ENCODE measurements at places on chromosomes 13 and 19.

DNA sequence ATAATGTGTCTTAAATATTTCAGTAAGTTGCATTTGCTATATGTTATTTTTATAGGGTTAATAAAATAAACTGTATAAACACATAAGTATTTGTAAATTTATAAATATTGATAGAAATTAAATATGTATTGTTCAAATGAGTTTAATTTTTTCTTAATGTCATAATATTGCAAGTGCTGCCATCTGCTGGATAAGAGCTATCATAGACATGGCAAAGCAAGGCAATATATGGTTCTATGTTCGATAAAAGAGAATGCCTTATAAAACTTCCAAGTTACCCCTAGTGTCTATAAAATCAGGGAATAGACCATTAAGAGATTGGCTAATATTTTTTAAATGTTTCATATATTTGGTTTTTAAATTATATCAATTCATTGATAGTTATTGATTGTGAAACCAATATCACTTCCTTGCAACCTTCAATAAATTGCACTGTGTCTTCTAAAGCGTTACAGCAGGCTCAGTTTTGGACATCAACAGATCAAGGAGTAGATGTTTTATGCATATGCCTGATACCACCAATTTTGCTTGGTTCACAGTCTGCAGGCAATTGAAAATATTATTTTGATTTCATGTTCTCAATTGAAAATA lies 29.0 kb upstream of the SLITRK6 start:
- DNase-seq = no peak

DNA sequence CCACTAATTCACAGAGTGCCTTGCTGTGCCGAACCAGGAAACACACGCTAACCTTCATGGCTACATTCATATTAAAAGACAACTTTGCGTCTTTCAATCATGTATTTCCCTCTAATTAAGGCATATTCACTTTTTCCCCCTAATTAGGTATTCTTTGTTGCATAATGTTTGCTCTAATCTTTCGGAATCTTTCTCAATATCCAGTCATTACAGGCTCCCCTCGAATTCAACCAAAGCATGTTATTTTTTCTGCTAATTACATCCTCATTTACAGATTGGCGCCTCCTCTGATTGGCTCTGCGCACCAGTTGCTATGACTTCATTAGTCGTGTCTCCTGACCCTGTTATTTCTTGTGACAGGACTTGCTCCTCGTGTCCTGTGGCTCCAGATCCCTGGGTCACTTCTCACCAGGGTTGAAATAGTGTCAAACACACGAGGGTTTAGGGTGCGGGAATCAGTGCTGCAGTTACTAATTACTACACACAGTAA lies 226.7 kb upstream of the TSHZ3 start:
- no peak for DNase-seq

GRCh38 chr19:7115721-7116120 lies 46.2 kb downstream of the ZNF557 start:
- no peak for DNase-seq

DNA sequence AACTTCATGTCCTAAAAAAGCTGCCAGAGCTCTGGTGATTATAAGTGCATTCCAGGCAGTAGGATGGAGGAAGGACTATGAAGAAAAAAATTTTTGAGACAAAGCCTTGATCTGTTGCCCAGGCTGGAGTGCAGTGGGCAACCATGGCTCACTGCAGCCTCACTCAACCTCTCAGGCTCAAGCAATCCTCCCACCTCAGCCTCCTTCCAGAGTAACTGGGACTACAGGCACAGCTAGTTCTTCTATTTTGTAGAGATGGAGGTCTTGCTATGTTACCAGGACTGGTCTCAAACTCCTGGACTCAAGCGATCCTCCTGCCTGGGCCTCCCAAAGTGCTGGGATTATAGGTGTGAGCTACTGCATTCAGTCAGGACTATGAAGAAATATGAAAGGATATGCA lies 161.2 kb downstream of the IRS2 start:
- no peak for DNase-seq

GRCh38 chr19:12792051-12792852 lies 966 bp downstream of the JUNB start:
- DNase-seq = peak; percentile 77

GRCh38 chr19:40836754-40837429 lies 13.4 kb downstream of the CYP2A6 start:
- no peak for DNase-seq

DNA sequence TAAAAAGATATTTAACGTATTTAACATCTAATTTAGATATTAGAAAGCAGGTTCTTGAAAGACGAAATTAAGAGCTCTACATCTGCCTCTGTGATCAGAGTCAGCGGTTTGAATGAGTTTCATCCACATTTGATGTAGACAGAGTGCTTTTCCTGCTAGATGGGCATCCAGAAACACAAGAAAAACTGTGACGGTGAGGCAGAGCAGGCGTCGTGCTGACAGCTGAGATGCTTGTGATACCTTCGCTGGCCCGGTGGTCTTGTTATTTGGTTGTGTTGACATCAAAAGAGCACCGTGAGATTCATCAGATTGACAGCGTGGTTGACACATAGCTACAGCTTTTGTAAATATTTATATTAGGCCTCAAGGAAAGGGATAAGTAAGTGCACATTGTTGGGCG lies 399.1 kb downstream of the GPC5 start:
- no peak for DNase-seq

- DNase-seq = no peak
Measured at GRCh38 chr13:94272038-94272437, 207.4 kb downstream of the DCT start.

DNA sequence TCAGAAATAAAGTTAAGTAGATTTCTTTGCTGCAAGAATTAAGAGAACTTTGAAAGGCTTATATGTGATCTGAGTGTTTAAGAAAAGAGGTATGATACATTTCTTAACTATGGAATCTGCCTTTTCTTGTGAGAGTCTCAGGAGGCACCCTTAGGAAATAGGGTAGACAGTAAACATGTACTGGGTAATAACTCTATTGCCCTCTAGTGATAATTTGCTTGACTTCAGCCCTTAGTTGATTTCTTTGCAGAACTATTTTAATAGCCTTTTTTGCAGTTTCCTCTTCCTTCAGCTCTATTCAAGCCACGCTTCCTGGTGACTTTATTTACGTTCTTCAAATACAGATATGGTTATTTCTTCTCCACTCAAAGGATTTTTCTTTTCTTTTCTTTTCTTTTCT lies 37.0 kb upstream of the CCNA1 start:
- DNase-seq = no peak

DNA sequence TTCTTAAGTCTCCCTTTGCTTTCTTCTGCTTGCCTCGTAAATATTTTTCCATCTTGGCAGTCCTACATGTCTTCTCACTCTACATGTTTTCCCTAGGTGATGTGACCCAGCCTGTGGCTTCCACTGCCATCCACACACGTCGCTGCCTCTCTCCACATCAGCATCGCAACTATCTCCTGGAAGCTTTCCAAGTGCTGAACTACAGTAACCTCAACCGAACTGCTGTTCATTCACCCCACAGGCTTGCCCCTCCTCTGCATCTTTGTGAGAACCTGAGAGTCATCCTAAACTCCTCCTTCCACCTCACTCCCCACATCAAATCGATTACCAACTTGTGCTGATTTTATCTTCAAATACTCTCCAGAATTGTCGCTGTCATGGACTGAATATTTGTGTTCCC lies 41.2 kb upstream of the USPL1 start:
- DNase-seq = no peak

GRCh38 chr19:4906963-4907362 lies 2.3 kb upstream of the UHRF1 start:
- DNase-seq = no peak

GRCh38 chr19:4288091-4288777 lies 9.2 kb downstream of the SHD start:
- DNase-seq = no peak

GRCh38 chr19:12229990-12230389 lies 64.7 kb downstream of the ZNF44 start:
- DNase-seq = no peak

- peak; percentile 83 for DNase-seq
Measured at GRCh38 chr19:5292822-5293611, 47.6 kb downstream of the PTPRS start.

DNA sequence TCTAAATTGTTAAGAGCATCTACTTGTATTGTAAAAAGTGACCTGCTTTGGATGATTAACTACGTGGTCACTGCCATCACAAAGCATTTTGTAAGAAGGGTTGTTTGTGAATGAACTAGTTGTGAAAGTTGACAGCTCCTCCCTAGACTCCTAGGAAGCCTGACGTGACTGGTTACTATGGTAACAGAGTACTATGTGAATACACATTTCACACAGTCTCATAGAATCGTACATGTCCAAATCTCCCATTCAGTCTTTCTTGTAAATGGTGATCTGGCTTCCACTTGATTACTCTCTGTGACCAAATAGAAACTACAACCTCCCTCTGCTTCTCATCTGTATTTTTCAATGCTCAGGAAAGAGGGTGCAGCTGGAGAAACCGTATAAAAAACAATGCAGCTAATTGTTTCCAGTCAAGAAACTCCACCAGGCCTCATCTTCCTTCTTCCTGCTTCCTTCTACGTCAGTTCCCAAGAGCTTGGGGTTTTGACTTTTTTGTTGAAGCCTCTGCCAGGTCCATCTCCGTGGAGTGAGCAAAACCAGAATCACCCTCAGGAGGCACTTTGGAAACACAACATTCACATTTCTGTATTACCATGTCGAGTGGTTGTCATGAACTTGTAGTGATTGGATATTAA lies 83.4 kb downstream of the GPC6 start:
- DNase-seq = no peak

- DNase-seq = no peak
Measured at GRCh38 chr13:30257468-30258099, 49.8 kb downstream of the KATNAL1 start.

- no peak for DNase-seq
Measured at GRCh38 chr19:29404015-29404414, 121.8 kb upstream of the VSTM2B start.

GRCh38 chr19:40143612-40144011 lies 47.6 kb upstream of the MAP3K10 start:
- no peak for DNase-seq

DNA sequence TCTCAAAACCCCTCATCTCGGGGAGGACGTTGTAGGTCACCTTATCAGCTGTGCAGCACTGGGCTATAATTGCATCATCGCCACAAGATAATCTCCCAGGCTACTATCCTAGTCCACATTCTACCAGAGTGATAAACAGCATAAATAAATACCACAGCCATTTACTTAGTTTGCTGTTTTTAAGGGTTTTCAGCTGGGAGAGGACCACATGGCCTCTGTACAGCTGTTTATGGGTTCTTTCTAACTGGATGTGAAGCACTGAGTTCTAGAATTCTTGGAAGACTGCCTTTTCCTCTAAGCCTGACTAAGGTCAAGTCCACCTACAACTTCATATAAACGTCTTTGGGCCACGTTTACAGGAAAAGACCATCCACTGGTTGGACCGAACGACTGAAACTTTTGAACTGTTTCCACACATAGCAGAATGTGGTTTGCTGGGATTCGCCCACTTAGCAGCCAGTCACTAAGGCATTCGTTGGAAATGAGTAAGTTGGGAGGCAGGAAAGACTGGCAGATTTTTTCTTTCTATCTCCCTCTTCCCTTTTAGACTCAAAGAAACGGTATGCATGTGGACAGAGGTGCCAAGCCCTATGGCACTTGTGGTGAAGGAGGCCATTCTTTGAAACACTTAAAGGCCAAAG lies 752.5 kb upstream of the SGCG start:
- no peak for DNase-seq

DNA sequence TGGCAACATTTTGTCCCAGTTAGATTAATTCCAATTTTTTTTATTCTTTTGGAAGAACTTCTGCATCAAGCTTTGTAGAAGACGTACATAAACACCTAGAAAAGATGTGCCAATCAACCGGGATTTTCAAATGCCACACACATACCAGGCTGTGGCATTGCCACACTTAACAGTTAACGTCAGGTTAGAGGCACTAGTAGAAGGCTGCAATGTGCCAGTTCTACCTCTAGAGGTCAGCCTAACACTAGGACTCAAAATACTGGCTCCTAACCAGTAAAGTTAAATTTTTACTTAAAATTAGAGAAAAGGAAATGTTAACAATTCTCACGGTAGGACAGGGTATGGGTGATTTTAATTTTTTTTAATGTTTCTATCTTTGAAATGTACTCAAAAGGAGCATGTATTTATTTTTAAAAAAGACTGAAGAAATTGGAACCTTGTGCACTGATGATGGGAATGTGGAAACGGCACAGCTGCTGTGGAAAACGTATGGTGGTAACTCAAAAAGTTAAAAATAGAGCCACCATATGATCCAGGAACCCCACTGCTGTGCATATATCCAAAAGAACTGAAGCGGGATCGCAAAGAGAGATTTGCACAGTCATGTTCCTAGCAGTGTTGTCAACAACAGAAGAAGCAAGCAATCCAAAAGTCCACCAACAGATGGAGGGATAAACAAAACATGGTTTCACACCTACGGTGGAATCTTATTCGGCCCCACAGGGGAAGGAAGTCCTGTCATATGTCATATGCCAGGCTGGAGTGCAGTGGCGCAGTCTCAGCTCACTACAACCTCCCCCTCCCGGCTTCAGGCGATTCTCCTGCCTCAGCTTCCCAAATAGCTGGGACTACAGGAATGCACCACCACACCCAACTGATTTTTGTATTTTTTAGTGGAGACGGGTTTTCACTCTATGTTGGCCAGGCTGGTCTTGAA lies 30.3 kb downstream of the CRYL1 start:
- no peak for DNase-seq

- DNase-seq = peak; percentile 60
Measured at GRCh38 chr19:45883881-45884681, 1.9 kb downstream of the IRF2BP1 start.

- no peak for DNase-seq
Measured at GRCh38 chr13:41199079-41199478, 4.7 kb upstream of the KBTBD7 start.

DNA sequence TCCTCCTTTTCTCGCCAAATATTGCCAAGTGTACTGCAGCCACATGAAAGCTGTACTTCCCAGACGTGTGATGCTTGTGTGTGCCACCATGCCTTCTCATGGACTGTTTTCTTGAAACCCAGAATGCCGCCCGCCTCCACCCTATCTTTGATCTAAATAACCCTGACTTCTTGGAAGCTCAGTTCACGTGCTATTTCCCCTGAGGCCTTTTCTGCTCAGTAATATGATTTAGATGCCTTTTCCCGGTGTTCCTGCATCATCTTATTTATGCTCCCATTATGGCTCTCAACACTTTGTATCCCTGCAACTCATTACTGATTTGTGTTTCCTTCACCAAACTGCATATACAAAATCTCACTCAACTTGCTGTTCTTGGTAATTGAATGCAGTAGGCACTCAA lies 116.1 kb downstream of the USP12 start:
- no peak for DNase-seq

- DNase-seq = peak; percentile 98
Measured at GRCh38 chr19:39328046-39328705, 7.5 kb upstream of the LRFN1 start.

- DNase-seq = no peak
Measured at GRCh38 chr19:7216373-7216902, 77.8 kb downstream of the INSR start.

GRCh38 chr13:28505543-28506135 lies 10.7 kb upstream of the FLT1 start:
- DNase-seq = no peak

- no peak for DNase-seq
Measured at GRCh38 chr13:62046512-62046911, 630.9 kb upstream of the PCDH20 start.
